ENCODE measurements at places on chromosomes 6 and 20. TPM values are rescaled to one million over a fixed set of nuclear protein-coding genes. Genes with fewer than 3 reads are reported as not detected.

DNA sequence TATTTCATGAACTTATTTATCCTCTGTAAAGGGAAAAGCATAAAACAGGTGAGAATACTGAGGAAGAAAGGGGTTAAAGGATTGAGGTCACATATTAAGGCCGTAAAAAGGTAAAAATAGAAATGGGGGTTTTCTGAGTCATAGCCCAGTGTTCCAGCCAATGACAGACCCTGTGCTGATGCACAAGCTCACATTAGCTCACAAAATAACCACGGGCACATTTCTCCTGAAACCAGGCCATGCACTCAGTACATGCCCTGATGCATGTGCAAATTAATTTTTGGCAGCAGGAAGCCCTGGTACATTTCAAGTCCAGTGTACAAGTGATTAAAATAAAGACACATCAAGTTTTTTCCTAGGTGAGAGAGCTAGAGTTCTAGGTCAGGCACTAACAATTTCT, 194.4 kb downstream of the TMEM200A start:
- no peak overlapping the region for H3K4me3 ChIP-seq
- no peaks in the 10 kb centered on the region for H3K4me1 ChIP-seq
- H3K27me3 ChIP-seq: no peaks in the 10 kb centered on the region
- DNase-seq: no peak

DNA sequence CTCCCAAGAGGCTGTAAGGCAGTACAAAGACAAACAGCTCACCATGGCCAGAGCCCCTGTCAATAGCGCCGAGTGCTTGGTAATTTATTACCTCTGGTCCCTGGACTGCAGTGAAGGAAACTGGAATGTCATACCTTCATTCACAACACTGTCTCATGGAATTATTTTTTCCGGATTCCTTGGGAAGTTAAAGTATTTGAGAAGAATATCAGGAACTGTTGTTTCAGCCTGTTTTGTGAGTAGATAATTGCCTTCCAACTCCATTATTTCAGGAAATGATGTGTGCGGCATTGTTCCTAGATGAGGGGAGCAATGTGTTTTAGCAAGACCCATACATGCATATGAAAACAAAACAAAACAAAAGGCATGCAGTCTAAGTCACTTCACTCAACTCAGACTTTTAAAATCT, 64.0 kb downstream of the BLOC1S5 start:
- H3K36me3 ChIP-seq: no peaks in the 10 kb centered on the region
- H3K4me1 ChIP-seq: peaks cover 11% of the 10 kb centered on the region
- no peaks in the 10 kb centered on the region for H3K27me3 ChIP-seq
- H3K4me3 ChIP-seq: no peak overlapping the region
- no peak overlapping the region for H3K27ac ChIP-seq

GRCh38 chr6:89952105-89952671, 57.9 kb downstream of the GJA10 start:
- peaks cover 39% of the 10 kb centered on the region for H3K4me1 ChIP-seq
- no peak overlapping the region for H3K4me3 ChIP-seq
- DNase-seq: no peak
- peak overlapping the region; percentile 76 for H3K27ac ChIP-seq
- H3K36me3 ChIP-seq: no peaks in the 10 kb centered on the region
- no peaks in the 10 kb centered on the region for H3K27me3 ChIP-seq

DNA sequence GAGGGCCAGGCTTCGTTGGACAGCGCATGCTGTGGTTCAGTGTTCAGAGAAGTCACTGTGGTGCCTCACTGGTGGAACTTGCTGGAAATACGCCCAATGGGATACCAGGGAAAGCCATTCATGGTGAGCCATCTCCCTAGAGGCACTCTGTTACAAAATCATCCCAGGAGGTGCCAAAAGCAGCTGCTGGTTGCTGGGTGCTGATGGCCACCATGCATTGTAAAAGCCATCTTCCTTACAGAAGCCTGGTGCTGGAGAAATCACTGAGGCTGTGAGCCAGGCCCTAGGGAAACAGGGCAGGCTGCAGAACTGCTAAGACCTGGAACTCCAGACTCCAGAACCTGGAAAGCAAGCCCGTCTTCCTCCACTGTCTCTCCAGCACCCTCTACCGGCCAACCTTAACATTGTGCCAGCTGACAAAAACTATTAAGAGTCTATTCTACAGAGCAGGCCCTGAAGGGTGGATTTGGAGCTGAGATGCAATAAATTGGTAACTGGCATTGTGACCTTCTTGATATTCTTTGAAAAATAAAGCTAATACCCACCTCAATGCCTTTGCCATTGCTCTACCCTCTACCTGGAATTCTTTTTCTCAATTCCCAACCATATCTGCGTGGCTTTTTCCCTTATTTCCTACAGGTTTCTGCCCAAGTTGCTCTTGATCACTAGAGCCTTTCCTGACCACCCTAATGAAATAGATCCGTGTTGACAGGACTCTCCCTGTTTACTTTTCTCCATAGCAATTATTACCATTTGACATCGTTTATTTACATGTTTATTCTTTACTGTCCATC, 18.5 kb downstream of the SNRPB start:
- H3K27me3 ChIP-seq: peaks cover 7% of the 10 kb centered on the region
- H3K4me1 ChIP-seq: no peaks in the 10 kb centered on the region
- DNase-seq: peak; percentile 81

GRCh38 chr20:34529742-34530141, 13.5 kb downstream of the DYNLRB1 start:
- H3K27me3 ChIP-seq: no peaks in the 10 kb centered on the region
- H3K4me3 ChIP-seq: no peak overlapping the region
- DNase-seq: no peak
- H3K27ac ChIP-seq: no peak overlapping the region

DNA sequence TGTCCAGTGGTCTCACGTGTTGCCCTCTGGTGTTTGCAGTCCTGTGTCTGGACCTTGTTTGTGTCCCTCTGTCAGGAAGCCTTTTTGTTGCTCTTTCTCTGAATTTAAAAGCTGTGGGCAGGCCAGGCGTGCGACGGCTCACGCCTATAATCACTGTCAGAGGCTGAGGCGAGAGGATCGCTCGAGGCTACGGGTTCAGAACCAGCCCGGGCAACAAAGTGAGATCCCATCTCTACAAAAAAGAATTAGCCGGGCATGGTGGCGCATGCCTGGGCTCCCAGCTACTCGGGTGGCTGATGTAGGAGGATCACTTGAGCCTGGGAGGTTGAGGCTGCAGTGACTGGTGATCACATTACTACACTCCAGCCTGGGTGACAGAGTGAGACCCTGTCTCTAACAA, 28.5 kb downstream of the OSBPL2 start:
- no peak for DNase-seq
- H3K27me3 ChIP-seq: no peaks in the 10 kb centered on the region
- no peak overlapping the region for H3K4me3 ChIP-seq

DNA sequence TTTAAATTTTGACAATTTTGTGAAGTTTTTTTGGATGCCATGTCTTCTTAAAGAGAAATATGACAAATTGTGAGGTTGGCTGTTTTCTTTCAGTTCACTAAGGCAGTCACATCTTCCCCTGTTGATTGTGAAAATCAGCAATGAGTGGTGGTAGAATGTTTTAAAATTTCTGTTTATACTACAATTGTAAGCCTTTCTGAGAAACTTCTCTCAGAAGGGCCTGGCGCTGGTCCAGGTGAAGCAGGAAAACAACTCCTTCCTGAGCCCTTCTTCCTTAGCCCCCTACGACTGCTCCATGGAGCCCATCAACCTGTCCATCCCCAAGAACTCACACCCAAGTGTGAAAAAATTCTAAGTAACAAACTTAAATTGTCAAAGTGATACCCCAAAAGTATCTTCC, 80.6 kb downstream of the SSR1 start:
- H3K27ac ChIP-seq: no peak overlapping the region
- peaks cover 63% of the 10 kb centered on the region for H3K36me3 ChIP-seq
- no peak overlapping the region for H3K4me3 ChIP-seq
- no peaks in the 10 kb centered on the region for H3K27me3 ChIP-seq
- H3K4me1 ChIP-seq: no peaks in the 10 kb centered on the region

DNA sequence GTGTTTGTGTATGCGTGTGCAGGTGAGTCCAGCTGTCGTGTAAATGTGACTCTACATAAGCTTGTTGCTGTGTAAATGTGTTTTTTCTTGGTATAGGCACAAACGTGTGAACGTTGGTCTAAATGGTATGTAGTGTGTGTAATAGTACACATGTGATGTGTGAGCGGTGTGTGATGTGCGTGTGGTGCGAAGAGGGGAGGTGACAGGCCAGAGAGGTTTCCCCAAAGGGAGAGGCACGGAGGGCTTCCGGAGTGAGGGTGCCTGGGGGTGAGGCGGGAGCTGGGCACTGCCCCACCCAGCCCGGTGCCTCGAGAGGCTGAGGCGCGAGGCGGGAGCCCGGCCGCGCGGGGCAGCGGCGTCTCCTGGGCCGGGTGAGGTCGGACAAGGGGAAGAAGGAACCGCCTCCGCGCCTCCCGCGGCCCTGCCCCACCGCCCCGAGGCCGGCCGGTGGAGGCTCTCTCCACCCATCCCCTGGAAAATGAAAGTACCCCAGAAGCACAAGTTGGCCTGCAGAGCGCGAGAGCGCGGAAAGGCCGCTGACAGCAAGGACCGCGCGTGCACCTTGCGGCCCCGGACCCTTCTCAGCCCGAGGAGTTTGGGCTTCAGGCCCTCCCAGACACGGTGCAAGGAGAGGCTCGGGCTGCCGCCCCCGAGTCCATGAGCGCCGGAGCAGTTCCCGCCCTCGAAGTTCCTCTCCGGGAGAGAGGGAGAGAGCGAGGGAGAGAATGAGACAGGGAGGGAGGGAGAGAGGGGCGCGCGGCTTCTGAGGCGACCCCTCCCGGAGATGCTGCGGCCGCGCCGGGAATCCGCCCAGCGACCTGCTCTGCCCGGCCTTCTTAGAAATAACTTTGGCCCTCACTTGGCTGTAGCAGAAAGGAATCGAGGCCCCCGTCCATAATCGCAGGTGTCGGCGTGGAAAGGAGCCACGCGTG, 43.2 kb upstream of the OSTM1 start:
- no peak for DNase-seq
- peaks cover 26% of the 10 kb centered on the region for H3K4me1 ChIP-seq
- H3K4me3 ChIP-seq: peak overlapping the region; percentile 44
- H3K27me3 ChIP-seq: peaks cover 19% of the 10 kb centered on the region

- H3K36me3 ChIP-seq: no peaks in the 10 kb centered on the region
- no peaks in the 10 kb centered on the region for H3K4me1 ChIP-seq
- no peak overlapping the region for H3K27ac ChIP-seq
- peaks cover 11% of the 10 kb centered on the region for H3K27me3 ChIP-seq
These were observed 7.2 kb downstream of the HLA-G start for GRCh38 chr6:29834564-29835436.

GRCh38 chr6:82025271-82025670, 222.3 kb downstream of the IBTK start:
- peaks cover 16% of the 10 kb centered on the region for H3K4me1 ChIP-seq
- H3K4me3 ChIP-seq: no peak overlapping the region
- H3K27ac ChIP-seq: no peak overlapping the region
- no peaks in the 10 kb centered on the region for H3K27me3 ChIP-seq
- DNase-seq: no peak

GRCh38 chr20:55471052-55472006, 534.0 kb downstream of the CBLN4 start:
- H3K4me3 ChIP-seq: no peak overlapping the region
- H3K4me1 ChIP-seq: no peaks in the 10 kb centered on the region
- no peak for DNase-seq
- H3K36me3 ChIP-seq: no peaks in the 10 kb centered on the region
- H3K27ac ChIP-seq: no peak overlapping the region

DNA sequence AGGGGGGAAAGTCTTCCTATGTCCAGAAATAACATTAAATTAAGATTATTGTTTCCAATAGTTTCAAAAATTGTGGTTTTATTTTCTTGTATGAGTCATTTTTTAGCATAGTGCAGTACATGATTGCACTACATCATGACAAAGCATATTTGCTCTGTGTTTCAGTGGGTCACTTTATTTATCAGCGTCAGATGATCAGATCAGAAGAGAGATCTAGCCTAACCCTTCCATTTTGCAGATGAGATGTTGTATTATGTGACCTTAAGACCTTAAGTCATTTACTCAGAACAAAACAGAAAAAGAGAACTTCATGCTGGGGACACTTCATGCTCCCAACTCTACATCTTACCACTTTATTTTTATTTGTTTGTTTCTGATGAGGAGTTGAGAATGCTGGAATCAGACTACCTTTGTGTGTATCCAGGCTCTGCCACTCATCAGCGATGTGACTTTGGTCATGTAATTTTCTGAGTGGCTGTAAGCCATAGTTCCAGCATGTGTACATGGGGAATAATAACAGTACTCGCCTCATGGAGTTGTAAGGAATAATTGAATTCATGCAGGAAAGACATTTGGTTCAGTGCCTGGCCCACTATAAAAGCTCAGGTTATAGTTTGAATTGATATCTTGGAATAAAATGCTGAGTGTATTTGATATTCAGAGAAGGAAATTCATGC, 13.5 kb downstream of the EYA4 start:
- no peak for DNase-seq
- no peaks in the 10 kb centered on the region for H3K27me3 ChIP-seq
- H3K4me3 ChIP-seq: no peak overlapping the region

- no peak for DNase-seq
- H3K4me3 ChIP-seq: no peak overlapping the region
- no peaks in the 10 kb centered on the region for H3K27me3 ChIP-seq
- H3K36me3 ChIP-seq: peaks cover 75% of the 10 kb centered on the region
- no peaks in the 10 kb centered on the region for H3K4me1 ChIP-seq
These were observed 19.8 kb downstream of the SDC4 start for GRCh38 chr20:45328451-45328850.

GRCh38 chr20:7790189-7790588, 150.1 kb downstream of the HAO1 start:
- no peak for DNase-seq
- no peak overlapping the region for H3K27ac ChIP-seq
- H3K36me3 ChIP-seq: no peaks in the 10 kb centered on the region
- no peak overlapping the region for H3K4me3 ChIP-seq
- H3K27me3 ChIP-seq: no peaks in the 10 kb centered on the region
- H3K4me1 ChIP-seq: no peaks in the 10 kb centered on the region

GRCh38 chr6:41332241-41332640, 3.2 kb upstream of the NCR2 start:
- H3K4me1 ChIP-seq: no peaks in the 10 kb centered on the region
- DNase-seq: no peak
- peaks cover 20% of the 10 kb centered on the region for H3K27me3 ChIP-seq
- no peak overlapping the region for H3K27ac ChIP-seq
- H3K36me3 ChIP-seq: no peaks in the 10 kb centered on the region
- H3K4me3 ChIP-seq: no peak overlapping the region

The FAM83C gene
- total RNA-seq: not detected

The NKAPL gene
- total RNA-seq: not detected

The MDFI gene
- not detected for total RNA-seq

The ZBTB12 gene
- 0.53 TPM for total RNA-seq

The TLDC2 gene
- total RNA-seq: not detected

All from SJSA1 (cell line).